ENCODE measurements at places on chromosomes 5 and 9.

DNA sequence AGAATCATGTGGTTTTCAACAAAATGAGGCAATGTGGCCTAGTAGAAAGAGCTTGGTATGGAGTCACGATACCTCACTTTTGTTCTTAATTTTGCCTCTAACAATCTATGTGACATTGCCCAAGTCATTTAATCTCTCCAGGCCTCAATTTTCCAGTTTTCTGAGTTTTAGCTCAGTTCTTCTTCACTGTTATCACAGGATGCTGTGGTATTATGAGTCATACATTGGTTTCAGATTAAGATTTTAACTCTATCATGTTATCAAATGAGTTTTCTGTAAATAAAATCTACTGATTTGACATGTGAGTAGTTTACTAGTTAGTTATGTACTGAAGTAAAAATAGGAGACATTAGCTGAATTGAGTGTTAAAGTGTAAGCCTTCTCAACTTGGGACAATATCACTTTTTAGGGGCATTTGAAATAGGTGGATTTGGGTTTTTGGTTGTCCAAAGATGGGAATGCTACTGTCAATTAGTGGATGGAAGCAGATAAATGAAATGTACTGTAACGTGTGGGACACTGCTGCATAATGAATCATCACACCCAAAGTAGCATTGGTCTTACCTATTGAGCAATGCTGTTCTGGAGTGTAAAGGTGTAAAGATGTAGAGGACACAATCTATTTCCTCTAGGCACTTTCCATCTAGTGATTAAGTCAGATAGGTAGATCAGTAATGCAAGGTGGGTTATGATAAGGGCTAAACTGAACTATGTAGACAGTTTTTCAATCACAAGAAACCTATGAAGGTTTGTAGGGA lies 73.3 kb downstream of the NNT start:
- DNase-seq = no peak

GRCh38 chr5:16855898-16856297 lies 80.2 kb downstream of the MYO10 start:
- no peak for DNase-seq

DNA sequence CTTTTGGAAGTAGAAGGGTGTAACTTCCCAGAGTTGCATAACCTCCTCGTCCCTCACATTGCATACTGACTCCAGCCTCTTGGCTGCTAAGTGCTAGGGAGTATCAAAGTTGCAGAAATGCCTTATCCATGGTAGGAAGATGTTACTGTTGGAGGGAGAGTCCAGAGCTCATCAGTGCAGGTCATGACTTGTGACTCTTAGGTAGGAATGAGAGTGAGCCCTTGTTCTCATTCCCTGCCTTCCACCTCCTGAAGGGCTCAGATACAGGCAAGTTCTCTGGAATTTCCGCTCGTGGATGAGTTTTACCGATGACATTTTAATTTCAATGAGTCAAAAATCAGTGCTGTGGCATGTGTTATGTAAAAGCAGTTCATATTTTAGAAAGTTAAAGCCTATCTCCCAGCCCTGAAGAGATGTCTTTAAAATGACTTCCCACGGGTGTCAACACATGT lies 17.0 kb downstream of the IRX1 start:
- no peak for DNase-seq

GRCh38 chr9:19498015-19498414 lies 89.2 kb downstream of the ACER2 start:
- no peak for DNase-seq

DNA sequence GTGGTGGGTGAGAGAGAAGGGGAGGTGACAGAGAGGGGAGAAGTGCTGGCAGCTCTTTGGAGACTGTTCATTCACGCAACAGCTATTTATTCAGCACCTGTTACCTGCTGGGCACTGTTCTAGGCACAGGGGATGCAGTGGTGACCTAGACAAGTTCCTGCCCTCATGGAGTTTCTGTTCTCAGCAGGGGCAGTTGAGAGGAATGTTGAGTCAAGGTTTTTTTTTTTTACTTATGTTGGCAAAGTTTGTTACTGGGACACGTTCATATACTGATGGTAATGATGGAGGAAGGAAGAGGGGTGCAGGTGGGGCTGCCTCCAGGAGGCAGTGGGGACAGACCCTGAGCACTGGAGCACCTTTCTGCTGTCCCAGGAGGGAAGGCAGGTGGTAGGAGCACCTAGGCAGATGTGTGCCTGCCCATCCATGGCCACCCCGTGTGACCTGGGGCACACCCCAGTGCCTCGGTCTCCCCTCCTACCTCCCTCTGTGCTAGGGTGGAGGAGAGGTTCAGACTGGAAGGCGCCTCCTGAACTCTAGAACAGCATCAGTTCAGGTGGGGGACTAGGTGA lies 49.4 kb upstream of the SLC25A51 start:
- DNase-seq = no peak

DNA sequence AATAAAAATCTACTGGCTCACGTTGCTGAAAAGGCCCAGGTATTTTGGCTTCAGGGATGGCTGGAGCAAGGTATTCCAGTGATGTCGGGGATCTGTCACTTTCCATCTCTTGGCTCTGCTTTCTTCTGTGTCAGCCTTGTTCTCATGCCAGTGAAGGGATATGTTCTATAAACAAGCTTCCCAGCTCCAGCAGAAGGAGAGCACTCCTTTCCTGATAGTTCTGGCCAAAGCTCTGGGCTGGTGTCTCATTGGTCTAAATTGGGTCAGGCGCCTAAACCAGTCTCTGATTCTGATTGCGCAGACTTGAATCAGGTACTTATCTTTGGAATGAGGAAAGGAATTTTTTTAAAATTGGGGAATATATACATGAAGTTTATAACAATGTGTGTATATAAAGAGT lies 5.1 kb downstream of the SNX30 start:
- DNase-seq = no peak

- no peak for DNase-seq
These were observed 581.8 kb downstream of the EFNA5 start for GRCh38 chr5:107088907-107089306.
